Esophagus muscularis mucosa (tissue), 4 donors: ENCODE measurements at places on chromosomes 3 and 15.

DNA sequence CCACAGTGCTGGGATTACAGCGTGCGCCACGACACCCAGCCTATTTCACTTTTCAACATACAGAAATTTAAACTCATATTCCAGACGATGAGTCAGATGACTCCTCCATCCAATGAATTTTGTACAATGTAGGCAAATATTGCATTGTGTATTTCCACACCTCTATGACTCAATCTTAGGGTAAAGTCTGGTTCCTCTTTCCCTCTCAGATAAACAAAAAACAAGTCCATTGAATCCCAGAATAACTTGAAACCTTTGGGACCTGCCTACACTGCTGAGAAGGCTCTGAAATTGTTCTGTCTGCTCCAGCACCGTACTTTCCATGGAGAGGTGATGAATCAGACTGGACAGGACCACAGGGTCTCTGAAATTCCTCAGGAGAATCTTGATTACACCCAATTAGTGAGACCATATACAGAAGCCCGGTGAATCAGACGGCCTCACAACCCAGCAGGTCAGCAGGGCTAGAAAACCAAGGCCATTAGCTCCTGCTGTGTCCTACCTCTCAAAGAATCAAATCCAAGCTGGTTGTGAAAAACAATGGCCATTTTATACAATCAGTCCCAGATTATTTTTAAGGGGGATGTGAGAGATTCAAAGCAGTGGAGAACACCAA is 112.6 kb downstream of the ERC2 start:
- H3K27ac ChIP-seq = no peak overlapping the region
- H3K4me1 ChIP-seq = no peaks in the 10 kb centered on the region
- H3K36me3 ChIP-seq = no peaks in the 10 kb centered on the region
- DNase-seq = no peak

- no peaks in the 10 kb centered on the region for H3K36me3 ChIP-seq
- no peak overlapping the region for H3K27ac ChIP-seq
- DNase-seq = no peak
- no peak overlapping the region for H3K4me3 ChIP-seq
- H3K27me3 ChIP-seq = no peaks in the 10 kb centered on the region
Measured at GRCh38 chr3:197372047-197372661, 73.7 kb upstream of the DLG1 start.

GRCh38 chr3:151356794-151357462 is 27.6 kb upstream of the P2RY13 start:
- no peaks in the 10 kb centered on the region for H3K27me3 ChIP-seq
- no peaks in the 10 kb centered on the region for H3K36me3 ChIP-seq
- H3K27ac ChIP-seq = no peak overlapping the region
- no peak for DNase-seq
- H3K4me1 ChIP-seq = no peaks in the 10 kb centered on the region
- no peak overlapping the region for H3K4me3 ChIP-seq

DNA sequence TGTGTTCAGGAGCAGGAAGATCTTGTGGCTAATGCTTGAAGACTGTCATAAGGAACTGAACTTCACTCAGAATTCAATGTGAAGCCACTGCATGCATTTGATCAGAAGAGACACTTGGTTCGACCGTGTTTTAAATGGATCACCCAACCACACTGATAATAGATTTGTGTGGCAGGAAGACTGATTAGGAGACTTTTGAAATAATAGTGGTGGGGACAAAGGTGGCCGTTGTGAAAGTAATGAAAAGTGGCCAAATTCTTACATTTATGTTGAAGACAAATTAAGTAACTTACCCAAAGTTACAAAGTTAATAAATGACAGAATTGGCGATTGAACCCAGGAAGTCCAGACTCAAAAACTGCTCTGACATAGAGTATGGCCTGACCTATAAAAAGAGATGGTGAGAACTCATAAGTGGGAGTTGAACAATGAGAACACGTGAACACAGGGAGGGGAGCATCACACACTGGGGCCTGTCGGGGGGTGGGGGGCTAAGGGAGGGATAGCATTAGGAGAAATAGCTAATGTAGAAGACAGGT is 286.9 kb upstream of the DNAJC19 start:
- no peak overlapping the region for H3K4me3 ChIP-seq
- H3K27ac ChIP-seq = no peak overlapping the region
- H3K4me1 ChIP-seq = no peaks in the 10 kb centered on the region
- no peaks in the 10 kb centered on the region for H3K27me3 ChIP-seq
- DNase-seq = no peak

DNA sequence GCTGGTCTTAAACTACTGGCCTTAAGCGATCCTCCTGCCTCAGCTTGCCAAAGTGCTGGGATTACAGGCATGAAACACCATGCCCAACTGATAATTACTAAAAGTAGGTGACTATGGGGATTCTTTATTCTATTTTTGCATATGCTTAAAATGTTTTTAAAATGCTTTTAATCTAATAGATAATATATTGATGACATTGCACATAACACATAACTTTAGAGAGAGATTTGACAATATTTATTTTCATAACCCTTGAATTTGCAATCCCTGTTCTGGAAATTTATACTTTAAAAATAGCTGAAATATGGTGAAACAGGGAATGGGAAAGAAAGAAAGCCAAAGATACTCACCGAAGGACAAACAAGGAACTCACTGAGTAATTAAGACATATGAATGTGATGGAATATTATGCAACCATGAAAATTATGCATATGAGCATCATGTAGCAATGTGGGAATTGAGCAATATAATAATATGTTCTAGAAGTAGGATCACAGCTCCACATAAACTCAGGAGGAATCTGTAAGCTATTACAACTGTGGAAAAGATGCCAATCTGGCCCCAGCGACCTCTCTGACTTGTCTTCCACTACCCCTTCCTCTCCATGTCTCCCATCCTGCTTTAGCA is 2.0 kb downstream of the LRRC31 start:
- no peak for DNase-seq
- no peak overlapping the region for H3K4me3 ChIP-seq
- no peaks in the 10 kb centered on the region for H3K27me3 ChIP-seq
- H3K36me3 ChIP-seq = no peaks in the 10 kb centered on the region
- peaks cover 4% of the 10 kb centered on the region for H3K4me1 ChIP-seq

DNA sequence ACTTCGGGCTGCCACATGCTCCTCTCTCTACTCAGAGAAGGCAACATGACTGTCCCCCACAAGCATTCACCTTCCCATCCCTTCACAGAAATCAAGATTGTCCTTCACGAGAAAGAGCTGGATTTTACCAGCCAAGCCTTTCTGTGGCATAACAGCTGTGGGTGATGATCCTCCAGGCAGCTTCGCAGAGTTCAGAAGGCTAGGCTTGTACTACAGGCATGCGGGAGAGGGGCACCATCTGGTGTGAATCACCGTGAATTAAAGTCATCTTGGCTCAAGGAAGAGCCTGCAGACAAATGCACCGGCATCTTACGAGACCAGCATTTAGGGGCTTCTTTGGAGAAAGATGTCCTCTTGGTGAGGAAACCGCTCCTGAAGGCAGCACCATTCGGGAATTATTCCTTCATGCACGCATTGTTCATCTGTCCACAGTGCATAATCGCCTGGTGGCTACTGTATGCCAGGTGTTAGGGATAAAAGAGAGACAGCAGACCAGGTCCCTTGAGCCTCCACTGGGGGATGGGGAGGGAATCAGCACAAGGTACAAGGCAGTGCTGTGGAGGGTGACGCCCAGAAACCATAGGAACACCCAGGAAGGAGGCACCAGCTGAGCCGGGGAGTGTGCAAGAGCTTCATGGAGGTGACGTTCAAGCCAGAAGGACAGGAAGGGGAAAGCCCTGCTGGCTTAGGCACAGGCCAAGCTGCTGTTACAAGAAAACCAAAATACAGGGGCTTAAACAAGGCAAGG is 108.6 kb downstream of the TMEM266 start:
- no peak overlapping the region for H3K4me3 ChIP-seq
- H3K4me1 ChIP-seq = peaks cover 34% of the 10 kb centered on the region
- no peaks in the 10 kb centered on the region for H3K36me3 ChIP-seq
- no peak for DNase-seq
- H3K27ac ChIP-seq = no peak overlapping the region
